IMR-90 (cell line): ENCODE measurements at places on chromosomes 1 and 21. TPM values are rescaled to one million over a fixed set of nuclear protein-coding genes. Genes with fewer than 3 reads are reported as not detected.
A peak's percentile ranks its signal among the peaks of the same experiment; 100 is the strongest.

Gene SHISA4
- 10.0 and 11.1 TPM in 2 replicates for total RNA-seq

GRCh38 chr1:115782571-115783281 lies 14.2 kb upstream of the CASQ2 start:
- no peaks in the 10 kb centered on the region for H3K36me3 ChIP-seq
- no peak overlapping the region for H3K4me3 ChIP-seq
- DNase-seq, result peak; percentile 45
- H3K27ac ChIP-seq, result no peak overlapping the region
- no peaks in the 10 kb centered on the region for H3K4me1 ChIP-seq
- peaks cover 2% of the 10 kb centered on the region; the same call in 1 of the 2 replicates for H3K27me3 ChIP-seq

- H3K4me1 ChIP-seq, result no peaks in the 10 kb centered on the region
- no peaks in the 10 kb centered on the region for H3K27me3 ChIP-seq
- no peak overlapping the region for H3K27ac ChIP-seq
- no peak for DNase-seq
Measured at GRCh38 chr1:81824759-81825158, 24.0 kb downstream of the ADGRL2 start.

GRCh38 chr1:202159534-202160371 lies 649 bp downstream of the PTPN7 start:
- H3K4me3 ChIP-seq, result no peak overlapping the region
- no peaks in the 10 kb centered on the region for H3K4me1 ChIP-seq
- H3K36me3 ChIP-seq, result no peaks in the 10 kb centered on the region
- no peak for DNase-seq
- no peak overlapping the region for H3K27ac ChIP-seq

GRCh38 chr1:109983380-109984189 lies 980 bp upstream of the AHCYL1 start:
- no peak overlapping the region for H3K4me3 ChIP-seq
- no peaks in the 10 kb centered on the region; the same call in 1 of the 2 replicates for H3K36me3 ChIP-seq
- H3K27ac ChIP-seq, result peak overlapping the region; percentile 20
- H3K27me3 ChIP-seq, result no peaks in the 10 kb centered on the region

DNA sequence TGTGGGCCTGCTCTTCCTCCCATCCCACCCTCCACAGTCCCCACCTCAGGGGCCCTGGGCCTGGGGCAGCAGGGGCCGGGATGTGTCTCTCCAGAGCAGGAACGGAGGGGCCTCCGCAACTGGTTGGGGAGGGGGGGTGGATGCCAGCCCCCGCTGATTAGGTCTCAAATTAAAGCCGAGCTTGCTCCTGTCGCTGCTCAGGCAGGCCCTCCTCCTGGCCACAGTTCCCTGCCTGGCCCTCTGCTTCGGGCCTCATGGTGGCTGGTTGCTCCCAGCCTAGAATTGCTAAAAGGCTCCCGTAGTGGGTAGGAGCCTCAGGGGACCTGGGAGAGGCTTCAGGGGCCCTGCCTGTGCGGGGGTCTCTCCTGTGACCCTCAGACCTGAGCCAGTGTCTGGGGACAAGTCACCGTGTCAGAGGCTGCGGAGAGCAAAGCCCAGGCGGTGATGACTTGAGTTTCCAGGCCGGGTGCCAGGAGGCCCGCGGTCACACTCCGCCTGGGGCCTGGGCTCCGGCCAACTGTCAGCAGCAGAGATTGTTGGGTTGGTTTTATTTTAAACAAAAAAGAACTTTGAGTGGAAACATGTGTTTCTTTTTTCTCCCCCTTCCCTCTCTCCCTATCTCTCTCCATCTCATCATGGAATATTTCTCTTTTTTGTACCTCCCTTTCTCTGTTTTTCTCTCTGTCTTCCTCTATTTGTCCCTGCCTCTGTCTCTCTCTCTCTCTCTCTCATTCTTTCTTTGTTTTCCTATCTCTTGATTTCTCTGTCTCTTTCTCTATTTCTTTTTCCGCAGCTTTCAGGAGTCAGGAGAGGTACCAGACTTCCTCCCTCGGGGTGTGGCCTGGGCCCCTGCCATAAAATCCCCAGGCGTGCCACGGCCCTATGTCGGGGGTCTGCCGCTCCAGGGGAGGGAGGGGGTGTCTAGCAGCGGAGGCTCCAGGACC lies 20.0 kb upstream of the EPHA2 start:
- H3K27me3 ChIP-seq, result no peaks in the 10 kb centered on the region
- H3K36me3 ChIP-seq, result no peaks in the 10 kb centered on the region
- peak overlapping the region; percentile 90 for H3K27ac ChIP-seq
- H3K4me1 ChIP-seq, result peaks cover 43% of the 10 kb centered on the region
- peak; percentile 91 for DNase-seq

GRCh38 chr1:64184003-64184440 lies 19.4 kb upstream of the UBE2U start:
- peaks cover 6% of the 10 kb centered on the region for H3K4me1 ChIP-seq
- H3K36me3 ChIP-seq, result no peaks in the 10 kb centered on the region
- H3K27me3 ChIP-seq, result no peaks in the 10 kb centered on the region
- peak; percentile 93 for DNase-seq
- H3K4me3 ChIP-seq, result no peak overlapping the region

- H3K27ac ChIP-seq, result peak overlapping the region; percentile 48; the same call in 1 of the 2 replicates
- peaks cover 4% of the 10 kb centered on the region for H3K4me1 ChIP-seq
- no peaks in the 10 kb centered on the region for H3K27me3 ChIP-seq
- peak; percentile 47 for DNase-seq
Measured at GRCh38 chr21:27807596-27807995, 840.7 kb upstream of the ADAMTS5 start.

DNA sequence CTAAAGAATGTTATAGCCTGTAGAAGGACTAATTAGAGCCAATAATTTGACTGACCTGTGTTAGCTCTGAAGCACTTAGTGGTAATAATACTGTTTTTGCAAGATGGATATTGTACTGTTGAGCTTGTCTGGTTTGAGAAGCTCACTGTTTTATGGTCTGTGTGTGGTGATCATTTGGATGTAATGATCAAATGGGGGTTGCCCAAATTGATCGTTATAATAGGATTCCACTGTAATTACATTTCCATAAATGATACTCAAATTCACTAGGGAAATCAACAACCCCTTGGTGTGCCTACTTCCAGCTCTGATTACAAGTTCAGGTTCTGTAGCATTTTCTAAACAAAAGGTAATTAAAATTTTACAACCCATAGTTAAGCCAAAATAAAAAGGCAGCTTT lies 971.4 kb downstream of the TTLL7 start:
- H3K4me3 ChIP-seq, result no peak overlapping the region
- H3K4me1 ChIP-seq, result no peaks in the 10 kb centered on the region
- no peak for DNase-seq
- H3K36me3 ChIP-seq, result no peaks in the 10 kb centered on the region
- no peaks in the 10 kb centered on the region for H3K27me3 ChIP-seq

DNA sequence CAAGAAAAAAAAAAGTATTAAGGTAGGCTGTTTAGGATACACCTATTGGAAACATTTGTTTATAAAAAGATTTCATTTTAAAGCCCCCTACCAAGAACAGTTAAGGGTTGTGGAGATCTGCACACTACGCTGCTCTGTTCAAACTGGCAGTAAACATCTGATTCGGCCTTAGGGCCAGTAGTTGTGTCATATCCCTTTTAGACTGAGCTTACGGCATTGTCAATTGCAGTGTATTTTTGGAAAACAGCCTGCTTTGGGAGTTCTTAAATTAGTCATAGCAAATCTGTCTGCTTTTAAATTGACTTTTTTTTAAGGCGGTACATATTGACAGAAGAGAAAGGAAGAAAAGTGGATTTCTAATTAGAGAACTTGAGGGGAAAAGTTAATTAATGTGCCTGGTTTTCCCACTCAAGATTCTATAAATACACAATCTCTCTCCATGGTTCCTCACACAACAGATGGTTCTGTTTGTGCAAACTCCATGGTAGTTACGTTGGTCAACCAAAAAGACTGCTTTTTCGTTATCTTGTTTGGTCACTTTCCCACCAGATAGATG lies 1.7 kb upstream of the ELK4 start:
- H3K27ac ChIP-seq, result no peak overlapping the region
- peaks cover 4% of the 10 kb centered on the region for H3K4me1 ChIP-seq
- no peak overlapping the region for H3K4me3 ChIP-seq
- no peaks in the 10 kb centered on the region for H3K27me3 ChIP-seq
- H3K36me3 ChIP-seq, result no peaks in the 10 kb centered on the region

DNA sequence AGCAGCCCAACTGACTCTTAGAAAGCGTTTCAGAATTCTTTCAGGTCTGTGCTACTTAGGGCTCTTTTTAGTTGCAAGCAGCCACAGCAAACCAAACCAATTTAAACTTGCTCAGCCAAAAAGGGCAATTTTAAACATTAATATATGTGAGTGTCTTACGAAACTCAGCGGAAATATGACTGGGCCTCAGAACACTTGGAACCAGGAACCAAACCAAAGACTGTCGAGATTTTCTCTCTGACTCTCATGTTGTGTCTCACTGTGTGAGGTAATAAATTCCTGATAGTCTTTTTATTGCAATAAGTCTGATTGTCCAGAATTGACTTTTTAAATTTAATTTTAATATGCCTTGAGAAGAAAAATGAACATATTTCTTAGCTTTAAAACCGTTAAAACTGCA lies 122.3 kb downstream of the SYF2 start:
- H3K4me1 ChIP-seq, result 0 out of 2 replicates have a peak, but pooled peaks cover 2% of the 10 kb centered on the region
- H3K36me3 ChIP-seq, result no peaks in the 10 kb centered on the region
- peaks cover 42% of the 10 kb centered on the region for H3K27me3 ChIP-seq
- no peak overlapping the region for H3K27ac ChIP-seq

Gene PEA15
- 265 and 296 TPM in 2 replicates for total RNA-seq

Gene DTL
- total RNA-seq, result 16.7 and 19.9 TPM in 2 replicates

DNA sequence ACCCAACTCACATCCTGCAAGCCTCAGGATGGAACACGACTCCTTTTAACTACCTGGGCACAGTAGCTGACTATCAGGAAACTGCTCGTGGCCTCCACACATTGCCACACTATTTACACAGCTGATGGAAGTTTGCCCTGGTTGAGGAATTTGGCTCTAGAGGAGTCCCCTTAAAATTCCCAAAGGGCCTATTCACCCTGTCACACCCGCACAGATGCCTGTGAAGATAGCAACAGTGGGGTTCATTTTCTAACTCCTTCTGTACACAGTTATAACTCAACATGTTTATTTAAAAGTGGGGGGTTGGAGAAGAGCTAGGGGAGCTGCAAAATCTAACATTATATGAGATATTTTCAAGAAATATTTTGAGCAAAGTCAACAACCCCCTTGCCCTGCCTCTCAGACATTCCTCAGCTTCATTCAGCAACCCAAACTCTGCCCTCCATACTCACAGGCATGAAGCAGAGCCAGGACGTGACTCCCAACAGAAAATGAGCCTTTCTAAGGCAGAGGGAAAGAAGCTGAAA lies 35.8 kb upstream of the CCN1 start:
- H3K27me3 ChIP-seq, result no peaks in the 10 kb centered on the region

DNA sequence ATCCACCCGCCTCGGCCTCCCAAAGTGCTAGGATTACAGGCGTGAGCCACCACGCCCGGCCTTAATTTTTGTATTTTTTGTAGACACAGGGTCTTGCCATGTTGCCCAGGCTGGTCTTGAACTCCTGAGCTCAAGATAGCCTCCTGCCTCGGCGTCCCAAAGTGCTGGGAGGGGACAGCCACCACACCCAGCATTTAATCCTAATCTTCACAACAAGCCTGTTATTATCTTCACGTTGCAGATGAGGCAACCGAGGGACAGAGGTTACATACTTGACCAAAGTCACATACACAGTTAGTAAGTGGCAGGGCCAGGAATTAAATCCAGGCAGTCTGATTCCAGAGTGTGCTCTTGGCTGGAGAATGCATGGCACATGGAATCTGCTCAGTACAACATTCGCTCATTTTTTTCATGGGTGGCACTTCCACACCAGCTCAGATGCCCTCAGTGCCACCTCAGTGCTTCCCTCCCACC lies 4.8 kb upstream of the GPR37L1 start:
- DNase-seq, result no peak
- H3K36me3 ChIP-seq, result no peaks in the 10 kb centered on the region
- H3K4me1 ChIP-seq, result peaks cover 3% of the 10 kb centered on the region; the same call in 1 of the 2 replicates
- H3K27ac ChIP-seq, result no peak overlapping the region

DNA sequence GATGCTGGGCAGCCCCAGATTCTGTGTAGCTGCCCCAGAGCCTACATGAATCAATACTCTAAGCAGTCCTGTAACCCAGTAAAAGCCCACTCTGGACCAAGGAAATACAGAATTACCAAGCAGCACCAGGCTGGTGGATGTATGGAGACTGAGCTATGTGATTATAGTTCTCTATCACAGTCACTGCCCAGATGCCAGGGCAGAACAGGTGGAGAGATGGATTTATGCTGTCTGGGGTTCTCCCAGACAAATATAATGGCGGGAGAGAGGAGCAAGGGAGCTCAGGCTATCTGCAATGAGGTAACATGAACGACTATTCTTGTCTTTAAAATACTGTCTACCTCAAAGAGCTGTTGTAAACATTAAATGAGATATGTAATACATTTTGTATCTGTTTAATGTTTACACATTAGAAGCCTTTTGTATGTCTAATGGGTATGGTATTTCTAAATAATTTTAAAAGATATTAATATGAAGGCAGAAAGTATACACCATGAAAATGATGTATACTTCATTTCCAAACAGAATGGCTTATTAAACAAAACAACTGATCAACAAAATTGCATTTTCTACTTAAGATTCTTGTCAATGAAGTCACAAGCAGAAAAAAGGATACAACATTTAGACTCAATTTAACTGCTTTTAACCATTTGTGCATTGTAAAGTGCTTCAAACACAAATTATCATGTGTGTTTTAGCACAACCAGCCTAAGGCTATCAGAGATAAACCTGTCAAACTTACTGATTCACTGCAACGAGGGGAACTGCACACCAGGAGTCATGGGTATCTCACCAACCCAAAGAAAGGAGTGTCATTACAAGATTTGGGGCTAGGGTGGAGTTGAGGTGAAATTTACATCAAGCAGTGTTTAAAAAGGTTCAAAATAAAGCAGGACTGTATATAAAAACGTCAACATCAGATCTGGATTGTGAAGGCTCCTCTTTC lies 3.0 kb downstream of the SDE2 start:
- peaks cover 7% of the 10 kb centered on the region; the same call in 1 of the 2 replicates for H3K4me1 ChIP-seq
- no peak for DNase-seq
- H3K27me3 ChIP-seq, result no peaks in the 10 kb centered on the region
- peaks cover 24% of the 10 kb centered on the region for H3K36me3 ChIP-seq
- H3K4me3 ChIP-seq, result no peak overlapping the region
- no peak overlapping the region for H3K27ac ChIP-seq

Gene LHX8
- total RNA-seq, result not detected in 2 replicates

- no peak for DNase-seq
- no peaks in the 10 kb centered on the region for H3K36me3 ChIP-seq
- no peak overlapping the region for H3K27ac ChIP-seq
- no peaks in the 10 kb centered on the region for H3K4me1 ChIP-seq
- H3K27me3 ChIP-seq, result no peaks in the 10 kb centered on the region
Measured at GRCh38 chr1:75074831-75075395, 59.3 kb upstream of the LHX8 start.

GRCh38 chr21:38848187-38848609 lies 42.5 kb downstream of the ETS2 start:
- peaks cover 3% of the 10 kb centered on the region; the same call in 1 of the 2 replicates for H3K4me1 ChIP-seq
- no peak overlapping the region for H3K27ac ChIP-seq
- no peaks in the 10 kb centered on the region for H3K27me3 ChIP-seq
- no peak for DNase-seq
- no peaks in the 10 kb centered on the region for H3K36me3 ChIP-seq

GRCh38 chr1:68485431-68486022 lies 11.4 kb downstream of the DEPDC1 start:
- H3K4me3 ChIP-seq, result no peak overlapping the region
- DNase-seq, result no peak
- H3K27me3 ChIP-seq, result no peaks in the 10 kb centered on the region
- H3K27ac ChIP-seq, result no peak overlapping the region
- H3K36me3 ChIP-seq, result no peaks in the 10 kb centered on the region; the same call in 1 of the 2 replicates

GRCh38 chr1:81559662-81560350 lies 240.9 kb upstream of the ADGRL2 start:
- H3K4me1 ChIP-seq, result no peaks in the 10 kb centered on the region
- H3K36me3 ChIP-seq, result no peaks in the 10 kb centered on the region
- no peak for DNase-seq
